Bronchial epithelial cell (primary cell): ENCODE measurements at places on chromosomes 6 and 20. TPM values are rescaled to one million over a fixed set of nuclear protein-coding genes. Genes with fewer than 3 reads are reported as not detected.

Gene EPPIN
- not detected in 2 replicates for total RNA-seq

Gene HTR1E
- not detected in 2 replicates for total RNA-seq

DNA sequence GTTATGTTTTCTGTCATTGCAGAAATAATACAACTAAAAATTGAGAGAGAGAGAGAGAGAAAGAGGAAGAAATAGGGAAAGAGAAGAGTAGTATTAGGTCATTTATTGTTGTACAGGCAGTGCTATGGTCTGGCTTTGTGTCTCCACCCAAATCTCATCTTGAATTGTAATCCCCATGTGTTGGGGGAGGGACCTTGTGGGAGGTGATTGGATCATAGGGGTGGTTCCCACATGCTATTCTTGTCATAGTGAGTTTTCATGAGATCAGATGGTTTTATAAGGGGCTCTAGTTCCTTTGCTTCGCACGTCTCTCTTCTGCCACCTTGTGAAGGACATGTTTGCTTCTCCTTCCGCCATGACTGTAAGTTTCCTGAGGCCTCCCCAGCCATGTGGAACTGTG lies 677.4 kb upstream of the CHD6 start:
- no peak for DNase-seq

GRCh38 chr6:76719449-76719848 lies 647.0 kb upstream of the IMPG1 start:
- no peak for DNase-seq

DNA sequence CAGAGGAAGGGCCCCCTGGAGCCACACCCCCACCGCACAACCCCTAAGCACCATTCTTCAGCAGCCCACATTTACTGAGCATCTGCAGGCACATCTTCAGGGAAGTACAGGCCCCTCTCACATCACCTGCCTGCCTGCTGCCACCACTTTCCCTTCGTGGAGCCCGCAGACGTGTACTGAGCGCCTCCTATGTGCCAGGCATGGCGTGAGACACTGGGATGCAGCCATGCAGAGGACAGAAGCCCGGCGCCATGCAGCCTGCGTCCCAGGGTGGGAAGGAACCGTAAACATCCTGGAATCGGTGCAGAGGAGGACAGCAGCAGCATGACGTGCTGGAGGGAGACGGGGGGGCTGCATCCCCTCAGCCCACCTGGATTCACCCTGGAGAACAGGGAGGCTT lies 78.1 kb downstream of the GRM4 start:
- DNase-seq: no peak

DNA sequence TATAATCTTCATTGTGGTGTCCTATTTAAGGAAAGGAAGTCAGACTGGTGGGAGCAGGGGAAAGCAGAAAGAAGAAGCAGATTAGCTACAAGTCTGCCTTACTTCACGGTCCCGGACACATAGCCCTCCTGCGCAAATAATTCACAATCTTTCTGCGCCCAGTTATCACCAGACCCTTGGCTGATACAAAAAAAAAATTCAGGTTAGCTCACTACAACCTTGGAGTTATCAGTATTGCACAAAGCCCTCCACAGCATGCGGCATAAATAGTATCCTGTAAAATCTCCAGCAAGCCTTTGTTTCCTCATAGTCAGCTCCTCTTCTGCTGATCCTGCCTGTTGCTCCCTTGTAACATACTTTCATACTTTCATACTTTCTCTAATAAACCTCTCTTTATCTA lies 148.6 kb upstream of the FUT9 start:
- DNase-seq: no peak
